ENCODE measurements at places on chromosomes 5 and 9. TPM values are rescaled to one million over a fixed set of nuclear protein-coding genes. Genes with fewer than 3 reads are reported as not detected.

Gene ARHGEF28
- 4.6 TPM for total RNA-seq

GRCh38 chr9:29393064-29393463, 1819.8 kb upstream of the C9orf72 start:
- DNase-seq: no peak

DNA sequence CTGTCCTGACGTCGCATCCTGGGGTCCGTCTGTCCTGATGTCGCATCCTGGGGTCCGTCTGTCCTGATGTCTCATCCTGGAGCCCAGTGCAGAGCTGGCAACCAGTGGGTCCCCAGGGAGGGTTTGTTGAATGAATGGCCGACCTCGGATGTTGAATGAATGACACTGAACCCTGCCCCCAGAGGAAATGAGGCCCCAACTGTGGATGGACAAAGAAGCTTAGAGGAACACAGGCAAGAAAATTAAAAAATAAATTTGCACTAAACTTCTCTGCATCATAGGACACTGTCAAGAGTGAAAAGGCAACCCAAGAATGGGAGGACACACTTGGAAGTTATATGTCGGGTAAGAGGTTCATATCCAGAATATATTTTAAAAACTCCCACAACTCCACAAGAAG, 47.7 kb upstream of the NOTCH1 start:
- DNase-seq: no peak

Gene SAXO1
- total RNA-seq: 0.20 TPM

GRCh38 chr5:38032149-38032548, 192.3 kb upstream of the GDNF start:
- DNase-seq: no peak

- no peak for DNase-seq
Measured at GRCh38 chr5:72006361-72006760, 100.9 kb upstream of the MAP1B start.

Gene RANBP17
- total RNA-seq: 31.8 TPM

DNA sequence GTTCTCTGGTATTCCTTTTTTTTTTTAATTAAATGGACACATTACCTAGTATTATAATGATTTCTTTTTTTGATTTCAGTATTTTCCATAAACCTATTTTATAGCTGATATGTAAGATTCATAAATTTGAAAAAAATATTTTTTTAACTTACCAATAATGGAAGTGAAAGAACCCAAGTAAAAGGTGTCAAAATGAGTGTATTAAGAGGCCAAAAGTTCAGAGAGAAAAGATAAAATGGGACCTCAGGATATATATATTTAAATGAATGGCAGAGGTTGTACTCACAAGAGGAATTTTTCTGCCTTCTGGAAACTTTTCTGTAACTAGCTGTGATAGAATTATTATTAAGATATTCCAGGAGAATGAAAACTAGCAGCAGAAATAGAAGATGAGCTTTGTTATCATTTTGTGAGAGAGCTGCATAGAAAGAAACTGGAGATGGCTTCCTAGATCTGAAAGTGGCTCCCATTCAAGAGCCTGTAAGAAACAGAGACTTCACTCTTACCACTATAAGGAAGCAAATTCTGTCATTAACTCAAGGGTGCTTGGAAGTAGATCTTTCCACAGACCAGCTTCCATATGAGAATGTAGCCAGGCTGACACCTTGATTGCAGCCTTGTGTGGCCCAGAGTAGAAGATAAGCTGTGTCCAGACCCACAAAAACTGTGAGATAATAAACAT, 91.7 kb downstream of the MRPS30 start:
- DNase-seq: no peak

Gene PCDHB11
- total RNA-seq: not detected

Gene RMRP
- 10,161 TPM for total RNA-seq

Gene IL13
- total RNA-seq: not detected

GRCh38 chr5:1770443-1770802, 29.2 kb downstream of the MRPL36 start:
- no peak for DNase-seq

DNA sequence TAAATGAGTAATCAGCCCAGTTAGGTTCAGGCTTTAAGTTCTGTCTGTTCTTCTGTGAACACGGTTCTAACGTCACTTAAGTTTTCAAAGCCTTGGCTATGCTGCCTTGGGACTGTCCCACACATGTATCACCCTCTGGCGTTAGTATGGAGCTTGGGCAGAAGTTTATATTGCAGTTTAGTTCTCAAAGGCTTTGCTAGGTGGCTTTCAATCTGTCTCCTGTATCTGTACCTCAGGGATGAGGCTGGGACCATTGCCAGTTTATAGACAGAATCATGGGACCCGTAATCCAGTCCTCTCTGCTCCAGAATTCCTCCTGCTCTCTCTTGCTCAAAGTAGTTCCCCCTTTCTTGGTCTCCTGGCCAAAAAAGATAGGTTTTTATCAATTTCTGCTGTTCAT, 12.1 kb downstream of the C9orf40 start:
- DNase-seq: peak; percentile 43
